ENCODE measurements at places on chromosomes 1 and 21. TPM values are rescaled to one million over a fixed set of nuclear protein-coding genes. Genes with fewer than 3 reads are reported as not detected.

- DNase-seq: no peak
Observed at GRCh38 chr1:173112129-173112528, 61.4 kb upstream of the TNFSF18 start.

AGT gene
- 42.0 TPM for total RNA-seq

- no peak for DNase-seq
Observed at GRCh38 chr1:175193527-175193910, 943 bp upstream of the KIAA0040 start.

DNA sequence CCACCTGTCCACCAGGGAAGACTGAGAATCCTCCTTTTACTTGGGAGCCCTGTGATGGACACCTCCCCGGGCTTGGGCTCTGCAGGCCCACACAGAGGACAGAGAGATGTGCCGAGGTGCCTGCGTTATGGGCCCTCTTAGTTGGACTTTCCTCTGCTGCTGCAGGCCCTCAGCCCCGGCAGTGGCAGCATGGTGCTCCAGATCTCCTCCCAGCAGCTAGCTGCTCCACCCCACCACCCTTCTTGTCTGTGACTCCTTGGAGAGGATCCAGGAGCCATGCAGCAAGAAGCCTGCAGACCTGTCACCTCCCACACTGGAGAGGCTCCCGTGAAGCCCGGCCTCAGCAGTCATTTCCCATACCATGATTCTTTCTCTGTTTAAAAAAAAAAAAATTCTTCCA, 27.4 kb downstream of the PHGDH start:
- no peak for DNase-seq

TRIM46 gene
- total RNA-seq: 5.8 TPM

TXNIP gene
- 622 TPM for total RNA-seq
